Activated CD4-positive, alpha-beta T cell treated with anti-CD3 and anti-CD28 coated beads, Interleukin-2, amount 50 U/mL, for 24 hours (primary cell): ENCODE measurements at places on chromosomes 4 and X.

GRCh38 chr4:150581056-150581605 lies 820 bp upstream of the MAB21L2 start:
- DNase-seq: no peak

GRCh38 chr4:10196191-10196590 lies 79.6 kb upstream of the WDR1 start:
- no peak for DNase-seq

DNA sequence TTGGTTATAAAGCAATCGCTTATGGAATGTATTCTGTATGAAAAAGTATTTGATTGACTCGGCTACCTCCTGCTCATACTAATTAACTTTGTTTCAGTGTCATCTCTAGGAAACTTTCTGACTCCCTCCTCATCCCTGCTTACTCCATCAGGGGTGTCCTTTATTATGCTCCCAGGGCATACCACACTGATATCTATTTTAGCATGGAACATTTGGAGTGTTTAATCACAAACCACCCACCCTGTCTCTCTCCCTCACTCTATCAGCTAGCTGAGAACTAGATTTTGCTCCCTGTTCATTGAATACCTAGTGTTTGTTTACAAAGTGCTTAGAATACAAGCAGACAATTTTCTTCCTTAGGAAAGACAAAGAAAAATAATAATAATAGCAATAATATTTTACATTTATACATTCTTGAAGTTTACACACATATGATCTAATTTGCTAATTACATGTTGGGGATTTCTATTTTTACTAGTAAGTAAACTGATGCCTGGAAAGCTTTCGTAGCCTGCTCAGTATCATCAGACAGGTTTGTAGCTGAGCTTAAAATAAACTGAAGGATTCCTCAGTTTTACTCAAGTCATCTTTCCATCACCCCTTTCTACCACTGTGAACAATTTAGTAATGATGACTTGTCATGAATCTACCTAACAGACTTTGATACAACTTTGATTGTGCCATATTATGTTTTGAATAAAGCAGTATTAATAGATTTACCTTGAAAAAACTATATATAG lies 811.4 kb upstream of the HS3ST1 start:
- DNase-seq: no peak

DNA sequence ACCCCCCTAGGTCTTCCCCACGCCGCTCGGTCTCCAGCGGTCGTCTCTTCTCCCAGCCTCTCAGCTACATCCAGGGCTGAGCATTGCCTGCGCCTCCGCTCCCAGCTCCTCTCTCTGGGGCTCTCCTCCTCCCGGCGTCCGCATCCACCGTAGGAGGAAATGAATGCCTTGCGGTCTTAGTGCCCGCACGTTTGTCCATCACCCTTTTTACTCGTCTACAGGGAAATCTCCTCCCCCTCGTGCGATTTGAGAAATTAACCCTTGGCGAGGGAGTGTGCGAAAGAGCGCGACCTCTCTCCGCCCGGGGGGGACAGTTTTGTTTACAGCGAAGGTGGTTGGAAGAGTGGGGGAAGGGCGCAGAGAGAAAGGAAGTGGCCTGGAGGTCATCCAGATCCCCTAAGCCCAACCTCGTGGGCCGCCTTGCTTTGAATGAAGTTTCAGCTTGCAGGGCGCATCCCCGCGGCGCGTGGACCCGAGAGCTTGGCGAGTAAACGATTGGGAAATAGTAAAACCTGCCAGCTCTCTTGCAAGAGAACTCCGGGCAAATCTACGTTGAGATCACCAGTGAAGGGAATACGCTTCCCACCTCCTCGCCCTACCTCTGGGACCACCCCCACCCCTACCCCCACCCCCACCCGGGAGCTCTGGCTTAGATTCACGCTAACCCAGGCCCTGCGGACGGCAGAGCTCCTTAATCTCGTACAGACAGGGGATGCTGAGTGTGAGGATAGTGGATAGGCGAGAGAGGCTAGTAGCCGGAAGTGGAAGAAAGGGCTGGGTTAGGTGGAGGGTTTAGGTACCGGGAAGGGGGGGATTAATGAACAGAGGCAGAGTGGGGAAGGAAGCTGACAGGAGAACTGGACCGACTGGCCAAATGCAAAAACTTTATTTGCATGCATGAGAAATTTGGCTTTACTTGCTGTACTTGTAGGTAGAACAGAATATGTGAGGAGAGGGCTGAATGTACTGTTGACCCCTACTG lies at the start of gene ELOVL6:
ELOVL6 (minus strand) TSS at position 181 of the 982 bp plus-strand sequence. CDS start 280 bp downstream, outside the sequence.
- DNase-seq: no peak
